ENCODE measurements at places on chromosomes 4 and X. TPM values are rescaled to one million over a fixed set of nuclear protein-coding genes. Genes with fewer than 3 reads are reported as not detected.
A peak's percentile ranks its signal among the peaks of the same experiment; 100 is the strongest.

DNA sequence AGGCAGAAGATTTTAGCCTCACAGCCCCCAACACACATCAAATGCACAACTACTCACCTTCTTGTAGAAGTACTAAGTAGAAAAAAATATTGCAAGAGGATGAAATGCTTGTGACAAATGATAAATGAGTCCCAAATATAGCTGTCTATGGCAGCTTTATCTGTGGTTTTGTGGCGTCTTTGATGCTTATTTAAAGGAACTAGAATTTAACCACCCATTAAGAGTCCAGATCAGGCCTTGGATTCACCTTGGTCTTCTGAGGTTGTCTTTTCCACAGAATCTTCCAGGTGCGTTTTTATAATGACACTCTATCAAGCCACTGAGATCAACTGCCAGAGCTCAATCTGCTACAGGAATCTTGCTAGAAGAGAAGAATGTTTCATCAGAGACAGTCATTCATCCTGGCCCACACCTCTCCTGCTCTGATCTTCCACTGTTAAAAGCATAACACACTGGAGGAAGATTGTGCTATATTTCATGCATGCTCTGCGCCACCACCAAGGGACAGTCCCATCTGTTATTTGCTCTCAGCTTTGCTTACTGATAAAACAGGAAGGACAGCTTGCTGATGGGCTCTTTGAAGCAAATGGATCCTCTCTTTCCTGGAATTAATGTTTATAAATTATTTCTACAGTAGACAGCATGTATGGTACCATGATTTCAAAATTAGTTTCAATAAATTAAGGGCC, 144.1 kb downstream of the SLC7A11 start:
- H3K27me3 ChIP-seq: no peaks in the 10 kb centered on the region
- no peak overlapping the region for H3K27ac ChIP-seq
- no peak overlapping the region for H3K4me3 ChIP-seq

- DNase-seq: peak; percentile 54
- peaks cover 20% of the 10 kb centered on the region for H3K4me1 ChIP-seq
- peak within 1 kb of the TSS; percentile 89 for H3K27ac ChIP-seq
- H3K36me3 ChIP-seq: peaks cover 26% of the 10 kb centered on the region
Measured at GRCh38 chrX:66163849-66164411, at the start of gene HEPH. TSS of gene HEPH (plus strand) at chrX:66164247. CDS start at chrX:66170571, 6,324 bp downstream.

- H3K4me3 ChIP-seq: no peak overlapping the region
- no peaks in the 10 kb centered on the region for H3K27me3 ChIP-seq
- H3K27ac ChIP-seq: no peak overlapping the region
- no peak for DNase-seq
- H3K36me3 ChIP-seq: no peaks in the 10 kb centered on the region
- peaks cover 2% of the 10 kb centered on the region for H3K4me1 ChIP-seq
Measured at GRCh38 chr4:73348185-73348584, 55.9 kb upstream of the ALB start.

TMEM165 gene
- total RNA-seq: 84.6 TPM

DNA sequence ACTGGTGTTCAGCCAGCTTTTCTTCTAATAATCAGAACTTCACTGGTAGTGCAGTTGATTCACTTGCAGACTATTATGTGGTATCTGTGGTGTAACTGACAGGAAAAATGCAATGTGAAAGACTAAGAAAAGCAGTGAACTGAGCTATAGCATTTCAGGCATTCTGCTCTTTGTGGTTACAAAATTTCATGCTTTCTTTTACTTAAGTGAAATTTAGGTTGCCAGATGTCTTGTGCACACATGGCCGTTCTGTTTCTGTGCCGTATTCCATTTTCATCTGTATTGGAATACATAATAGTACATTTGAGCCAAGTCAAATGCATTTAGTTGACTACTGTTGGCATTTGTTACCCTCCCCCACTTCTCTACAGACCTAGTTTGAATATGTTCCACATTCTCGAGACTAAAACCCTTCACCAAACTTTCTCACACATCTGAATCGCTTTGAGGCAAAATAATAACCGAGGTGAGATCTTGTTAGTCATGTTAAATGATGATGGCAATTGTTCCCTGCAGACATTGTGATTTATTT, 8.2 kb downstream of the RTL3 start:
- no peak for DNase-seq
- H3K4me3 ChIP-seq: no peak overlapping the region
- no peak overlapping the region for H3K27ac ChIP-seq

DNA sequence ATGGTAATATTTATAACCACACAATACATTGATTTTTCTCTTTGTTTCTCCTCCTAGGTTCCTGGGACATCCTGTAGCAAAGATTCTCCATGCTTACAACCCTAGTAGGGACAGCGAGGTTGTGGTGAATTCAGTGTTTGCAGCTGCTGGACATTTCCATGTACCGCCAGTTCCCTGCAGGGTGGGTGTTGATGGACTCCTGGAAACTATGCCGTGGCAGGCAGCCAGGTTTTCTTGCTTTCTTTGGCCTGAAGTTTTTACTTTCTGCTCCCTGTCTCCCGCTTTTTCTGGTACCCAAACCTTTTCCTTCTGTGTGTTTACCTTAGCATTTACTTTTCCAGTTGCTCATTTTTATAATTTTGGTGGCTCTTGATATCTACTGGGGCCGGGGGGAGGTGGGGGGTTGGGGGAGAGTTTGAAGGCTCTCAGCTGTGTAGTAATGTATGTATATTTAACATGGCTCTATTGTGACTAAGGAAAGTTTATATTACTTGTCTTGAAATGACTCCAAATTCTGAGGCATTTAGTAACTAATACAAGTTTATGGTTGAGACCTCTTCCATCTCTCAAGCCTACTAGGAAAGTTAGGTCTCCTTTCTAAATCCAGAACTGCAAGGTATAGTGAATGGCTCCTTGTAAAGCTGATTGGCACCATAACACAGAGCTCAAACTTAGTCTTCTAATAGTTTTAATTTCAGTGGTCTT, 89.7 kb downstream of the TMEM131L start:
- no peak for DNase-seq
- H3K27ac ChIP-seq: no peak overlapping the region
- no peaks in the 10 kb centered on the region for H3K4me1 ChIP-seq
- H3K27me3 ChIP-seq: no peaks in the 10 kb centered on the region
- peaks cover 29% of the 10 kb centered on the region for H3K36me3 ChIP-seq

- H3K27ac ChIP-seq: no peak overlapping the region
- no peak overlapping the region for H3K4me3 ChIP-seq
- H3K36me3 ChIP-seq: no peaks in the 10 kb centered on the region
- no peak for DNase-seq
Measured at GRCh38 chr4:5474756-5475155, 233.6 kb downstream of the EVC2 start.

CLIC2 gene
- 48.7 TPM for total RNA-seq

DNA sequence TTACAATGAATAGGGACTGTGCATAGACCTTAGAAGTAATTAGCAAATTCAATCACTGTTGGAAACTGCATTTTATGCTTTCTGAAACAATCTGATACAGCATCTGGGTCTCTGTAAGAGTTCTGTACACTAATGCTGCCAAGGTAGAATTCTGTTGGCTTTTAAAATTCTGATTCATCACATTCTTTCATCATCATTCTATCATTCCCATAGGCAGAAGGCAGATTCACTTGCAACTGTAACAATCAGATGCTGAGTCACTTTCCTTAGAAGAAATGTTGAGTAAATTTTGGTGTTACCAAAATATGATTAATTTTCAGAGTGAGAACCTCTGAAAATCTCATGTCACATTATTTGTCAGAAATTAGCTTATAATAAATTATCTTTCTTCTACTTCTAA, 267.2 kb downstream of the MAPK10 start:
- no peaks in the 10 kb centered on the region for H3K4me1 ChIP-seq
- no peak overlapping the region for H3K4me3 ChIP-seq
- H3K36me3 ChIP-seq: no peaks in the 10 kb centered on the region

GRCh38 chr4:183011213-183011907, 87.7 kb upstream of the WWC2 start:
- no peaks in the 10 kb centered on the region for H3K4me1 ChIP-seq
- no peaks in the 10 kb centered on the region for H3K36me3 ChIP-seq
- DNase-seq: peak; percentile 51
- no peak overlapping the region for H3K27ac ChIP-seq
- peaks cover 9% of the 10 kb centered on the region for H3K27me3 ChIP-seq
- no peak overlapping the region for H3K4me3 ChIP-seq

TMEM271 gene
- not detected for total RNA-seq

GRCh38 chr4:71004281-71004851, 10.9 kb downstream of the DCK start:
- no peaks in the 10 kb centered on the region for H3K4me1 ChIP-seq
- no peak overlapping the region for H3K4me3 ChIP-seq

DNA sequence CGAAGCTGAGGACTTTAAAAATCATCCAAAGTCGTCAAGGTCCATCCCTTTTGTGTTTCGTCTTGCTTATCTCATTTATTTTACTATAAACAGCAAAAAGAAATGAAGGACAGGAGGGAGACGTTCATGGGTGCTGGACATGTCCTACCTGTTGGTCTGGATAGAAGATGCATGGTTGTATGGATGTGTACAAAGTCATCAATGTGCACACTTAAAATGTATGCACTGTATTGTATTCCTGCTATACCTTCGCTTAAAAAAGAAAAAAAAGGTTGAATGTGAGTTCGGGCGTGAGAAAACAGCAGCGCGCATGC, 313 bp upstream of the BLOC1S4 start:
- H3K4me1 ChIP-seq: peaks cover 23% of the 10 kb centered on the region
- H3K27ac ChIP-seq: peak overlapping the region; percentile 94
- peak overlapping the region; percentile 58 for H3K4me3 ChIP-seq
- DNase-seq: no peak
- H3K36me3 ChIP-seq: no peaks in the 10 kb centered on the region

FGF16 gene
- not detected for total RNA-seq

GRCh38 chrX:25072247-25072646, 56.5 kb upstream of the ARX start:
- no peak overlapping the region for H3K27ac ChIP-seq
- H3K36me3 ChIP-seq: no peaks in the 10 kb centered on the region
- peak; percentile 9 for DNase-seq
- no peak overlapping the region for H3K4me3 ChIP-seq

DNA sequence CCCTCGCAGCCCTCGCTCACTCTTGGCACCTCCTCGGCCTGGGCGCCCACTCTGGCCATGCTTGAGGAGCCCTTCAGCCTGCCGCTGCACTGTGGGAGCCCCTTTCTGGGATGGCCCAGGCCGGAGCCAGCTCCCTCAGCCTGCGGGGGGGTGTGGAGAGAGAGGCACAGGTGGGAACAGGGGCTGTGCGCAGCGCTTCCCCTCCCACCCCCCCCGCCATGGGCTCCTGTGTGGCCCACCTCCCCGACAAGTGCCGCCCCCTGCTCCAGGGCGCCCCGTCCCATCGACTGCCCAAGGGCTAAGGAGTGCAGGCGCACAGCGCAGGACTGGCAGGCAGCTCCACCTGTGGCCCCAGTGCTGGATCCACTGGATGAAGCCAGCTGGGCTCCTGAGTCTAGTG, 220.2 kb downstream of the STPG2 start:
- no peak overlapping the region for H3K27ac ChIP-seq
- no peaks in the 10 kb centered on the region for H3K4me1 ChIP-seq

- H3K4me3 ChIP-seq: no peak overlapping the region
- no peaks in the 10 kb centered on the region for H3K36me3 ChIP-seq
- no peak for DNase-seq
- no peak overlapping the region for H3K27ac ChIP-seq
- H3K27me3 ChIP-seq: no peaks in the 10 kb centered on the region
Measured at GRCh38 chr4:142648378-142648777, 197.7 kb downstream of the INPP4B start.

- no peaks in the 10 kb centered on the region for H3K4me1 ChIP-seq
- H3K27ac ChIP-seq: no peak overlapping the region
- no peak for DNase-seq
- H3K36me3 ChIP-seq: no peaks in the 10 kb centered on the region
- no peaks in the 10 kb centered on the region for H3K27me3 ChIP-seq
- no peak overlapping the region for H3K4me3 ChIP-seq
Measured at GRCh38 chrX:96682516-96682915, 2.1 kb upstream of the DIAPH2 start.

Data from K562 (cell line).